ENCODE measurements at places on chromosomes 5 and 9. TPM values are rescaled to one million over a fixed set of nuclear protein-coding genes. Genes with fewer than 3 reads are reported as not detected.

The LCN1 gene
- not detected for total RNA-seq

The ROPN1L gene
- total RNA-seq: not detected

The FOXD4L5 gene
- total RNA-seq: 0.12 TPM

The CAMK2A gene
- 3.4 TPM for total RNA-seq

The SLC6A7 gene
- not detected for total RNA-seq

Measured in gastroesophageal sphincter (tissue), 4 donors.